Astrocyte of the cerebellum (primary cell): ENCODE measurements at places on chromosomes 1 and 21.

GRCh38 chr1:77825131-77825709 is 45.8 kb downstream of the MIGA1 start:
- DNase-seq, result peak; percentile 65

- peak; percentile 67 for DNase-seq
Measured at GRCh38 chr1:205325334-205325884, 3.9 kb upstream of the NUAK2 start.

DNA sequence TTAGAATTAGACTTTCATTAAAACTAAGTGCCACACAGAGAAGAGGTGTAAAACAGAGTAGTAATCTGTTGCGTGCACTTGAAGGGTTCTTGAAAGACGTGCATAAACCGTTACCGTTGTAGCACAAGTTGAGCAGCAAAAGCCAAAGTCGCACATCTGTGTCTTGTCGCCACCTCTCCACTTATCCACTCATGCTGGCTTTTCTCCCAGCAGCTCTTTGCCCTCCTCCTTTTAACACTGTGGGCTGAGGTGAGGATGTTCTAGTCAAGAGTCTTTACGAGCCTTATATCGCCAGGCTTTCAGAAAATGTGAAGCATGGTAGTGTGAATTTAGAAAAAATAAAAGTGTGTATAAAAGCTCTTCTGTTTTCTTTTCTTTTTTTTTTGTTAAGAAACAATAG is 48.0 kb downstream of the NR5A2 start:
- DNase-seq, result no peak

DNA sequence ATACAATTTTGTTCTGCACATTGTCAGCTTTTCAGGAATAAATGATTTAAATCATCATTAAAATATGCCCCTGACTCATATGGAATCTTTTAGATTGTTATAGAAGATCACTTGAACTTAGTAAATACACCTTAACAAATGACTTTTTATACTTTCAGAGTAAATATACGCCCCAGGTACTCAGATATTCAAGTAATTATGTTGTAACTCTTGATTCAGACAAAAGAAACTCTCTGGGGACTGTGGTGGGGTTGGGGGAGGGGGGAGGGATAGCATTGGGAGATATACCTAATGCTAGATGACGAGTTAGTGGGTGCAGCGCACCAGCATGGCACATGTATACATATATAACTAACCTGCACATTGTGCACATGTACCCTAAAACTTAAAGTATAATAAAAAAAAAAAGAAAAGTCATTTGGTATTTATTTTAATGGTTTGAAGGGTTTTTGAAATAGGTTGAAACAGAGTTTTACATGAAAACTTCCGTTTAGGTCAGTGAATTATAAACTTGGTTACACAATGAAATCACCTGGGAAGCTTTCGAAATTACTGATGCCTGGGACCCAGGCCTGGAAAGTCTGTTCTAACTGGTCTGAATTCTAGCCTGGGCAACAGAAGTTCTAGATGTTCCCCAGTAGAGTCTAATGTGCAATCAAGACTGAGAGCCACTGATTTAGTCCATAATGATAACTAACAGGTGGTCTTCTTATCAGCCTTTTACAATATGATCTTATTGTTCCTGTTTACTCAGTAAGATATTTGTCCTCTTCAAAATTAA is 320.5 kb upstream of the NR5A2 start:
- no peak for DNase-seq

GRCh38 chr1:104780470-104781078 is 1030.9 kb downstream of the AMY1C start:
- peak; percentile 1 for DNase-seq

DNA sequence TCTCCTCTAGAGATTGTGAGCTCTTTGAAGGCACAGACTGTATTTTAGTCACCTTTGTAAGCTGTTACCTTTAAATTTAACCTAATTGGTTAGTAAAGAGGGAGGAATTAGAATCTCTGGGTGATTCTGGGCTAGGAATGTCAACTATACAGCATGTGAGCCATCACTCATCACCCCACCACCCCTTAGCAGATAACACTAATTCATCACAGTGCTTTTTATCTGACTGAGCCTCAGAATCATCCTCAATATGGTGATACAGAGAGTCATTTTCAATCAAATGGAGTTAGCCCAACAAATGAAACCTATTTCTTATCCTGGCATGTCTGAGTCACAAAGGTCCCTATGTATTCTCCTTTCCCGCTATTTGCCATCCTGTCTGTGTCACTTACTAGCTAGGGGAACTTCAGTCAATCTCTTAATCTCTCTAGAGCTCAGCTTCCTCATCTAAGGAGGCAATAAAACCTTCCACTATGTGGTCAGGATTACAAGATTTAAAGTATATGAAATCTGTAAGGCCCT is 13.3 kb downstream of the KCNJ10 start:
- DNase-seq, result no peak

DNA sequence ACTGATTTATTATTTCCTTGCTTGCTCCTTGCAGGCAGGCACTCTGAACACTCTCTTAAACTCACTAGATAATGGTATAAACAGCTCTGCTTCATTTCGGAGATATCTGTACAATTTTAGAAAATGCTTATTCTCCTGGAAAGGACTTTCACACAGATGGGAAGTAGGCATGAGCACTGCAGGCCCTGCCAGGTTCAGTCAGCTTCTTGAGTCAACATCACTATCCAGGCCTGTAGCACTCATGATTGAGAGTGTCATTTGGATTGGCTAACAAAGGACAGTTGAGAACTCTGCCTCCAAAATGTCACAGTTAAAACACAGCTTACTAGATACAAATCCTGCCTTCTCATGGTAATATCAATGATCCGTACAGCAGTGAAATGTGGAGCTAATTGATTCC is 181.9 kb downstream of the CYYR1 start:
- no peak for DNase-seq

GRCh38 chr21:42113926-42114409 is 42.9 kb downstream of the UMODL1 start:
- DNase-seq, result no peak

GRCh38 chr1:187894349-187894748 is 1065.6 kb downstream of the PLA2G4A start:
- DNase-seq, result no peak

DNA sequence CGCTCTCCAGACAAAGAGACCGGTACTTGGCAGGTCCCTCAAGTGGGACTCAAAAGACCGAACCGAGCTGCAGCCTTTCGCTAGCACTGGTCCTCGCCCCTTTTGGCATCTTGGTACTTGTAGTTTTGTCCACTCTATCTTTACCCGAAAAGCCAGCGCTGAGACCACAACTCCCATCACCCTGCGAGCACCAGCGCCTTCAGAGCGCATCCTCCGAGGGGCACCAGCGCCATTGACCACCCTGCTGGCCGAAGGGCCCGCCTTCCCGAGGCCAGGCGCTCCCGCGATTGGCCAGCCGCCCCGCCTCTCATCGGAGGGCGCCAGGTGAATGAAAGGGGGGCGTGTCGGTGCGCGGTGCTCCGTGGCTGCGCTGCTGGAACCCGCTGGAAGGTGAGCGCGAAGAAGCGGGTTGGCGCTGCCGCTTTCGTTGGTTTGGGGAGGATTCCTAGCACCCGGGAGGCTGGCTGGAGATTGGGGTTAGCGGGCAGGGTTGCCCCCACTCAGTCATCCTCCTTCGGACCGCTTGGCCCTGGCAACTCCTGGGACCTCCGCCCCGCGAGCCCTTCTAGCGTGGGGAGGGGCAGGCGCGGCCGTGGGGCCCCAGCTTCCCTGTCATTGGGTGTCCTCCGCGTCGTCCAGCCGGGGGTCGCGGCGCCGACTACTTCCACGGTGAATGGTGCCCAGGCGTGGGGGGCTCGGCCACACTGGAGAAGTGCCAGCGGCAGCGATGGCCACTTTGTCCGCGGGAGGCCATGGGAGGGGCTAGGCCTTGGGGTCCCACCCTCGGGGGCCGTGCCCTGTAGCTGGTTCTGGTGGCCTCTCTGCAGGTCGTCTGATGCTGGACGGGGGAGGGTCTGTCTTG is at the start of gene ZBTB8B:
TSS of gene ZBTB8B (plus strand) at position 357 of the 862 bp plus-strand sequence. CDS start 5,553 bp downstream, outside the sequence.
- DNase-seq, result peak; percentile 76

- DNase-seq, result no peak
Measured at GRCh38 chr1:64043976-64044375, 159.4 kb upstream of the UBE2U start.

GRCh38 chr1:179126338-179127060 is 44.6 kb downstream of the TOR3A start:
- peak; percentile 43 for DNase-seq
